Right atrium auricular region (tissue), 2 donors: ENCODE measurements at places on chromosomes 12 and 14. TPM values are rescaled to one million over a fixed set of nuclear protein-coding genes. Genes with fewer than 3 reads are reported as not detected.
A peak's percentile ranks its signal among the peaks of the same experiment; 100 is the strongest.

- DNase-seq: no peak
Measured at GRCh38 chr14:34913619-34914018, 38.5 kb upstream of the BAZ1A start.

- DNase-seq: no peak
Measured at GRCh38 chr14:95577870-95578269, 43.0 kb downstream of the GLRX5 start.

DNA sequence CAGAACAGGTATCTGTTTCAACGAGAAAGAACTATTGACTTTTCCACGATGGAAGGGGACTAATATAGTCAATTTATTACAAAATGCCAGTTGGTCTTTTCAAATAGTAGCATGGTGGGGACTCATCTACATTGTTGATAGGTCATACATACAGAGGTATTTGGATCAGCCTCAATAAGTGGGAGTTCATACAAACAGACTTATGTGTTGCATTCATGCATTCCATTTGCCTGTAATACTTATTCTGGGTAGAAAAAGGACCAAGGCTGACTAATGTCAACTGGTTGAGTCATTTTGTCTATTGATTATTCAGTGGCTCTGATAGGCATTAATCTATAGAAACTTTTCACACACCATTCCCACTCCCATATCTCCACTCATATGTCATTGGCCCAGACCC is 41.5 kb upstream of the GLIPR1 start:
- no peak for DNase-seq

GRCh38 chr14:64213853-64214570 is 80.2 kb downstream of the ESR2 start:
- no peak for DNase-seq

DNA sequence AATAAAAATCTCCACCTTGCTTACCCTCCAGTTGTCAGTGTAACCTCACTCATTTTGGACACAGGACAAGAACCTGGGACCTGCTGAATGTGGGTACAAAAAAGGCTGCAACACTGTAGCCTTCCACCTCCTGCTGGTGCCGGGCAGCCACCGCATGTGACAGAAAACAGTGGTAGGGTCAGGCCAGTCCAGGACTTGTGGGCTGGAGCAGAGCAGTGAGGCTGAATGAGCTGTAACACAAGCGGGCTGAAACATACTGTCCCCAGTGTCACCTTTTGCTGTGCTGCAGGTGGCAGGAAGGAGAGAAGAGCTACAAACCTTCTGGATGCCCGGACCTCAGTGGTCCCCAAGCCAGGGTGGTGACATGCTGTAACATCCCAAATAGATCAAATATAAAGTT is 465.4 kb upstream of the FOXG1 start:
- no peak for DNase-seq

DNA sequence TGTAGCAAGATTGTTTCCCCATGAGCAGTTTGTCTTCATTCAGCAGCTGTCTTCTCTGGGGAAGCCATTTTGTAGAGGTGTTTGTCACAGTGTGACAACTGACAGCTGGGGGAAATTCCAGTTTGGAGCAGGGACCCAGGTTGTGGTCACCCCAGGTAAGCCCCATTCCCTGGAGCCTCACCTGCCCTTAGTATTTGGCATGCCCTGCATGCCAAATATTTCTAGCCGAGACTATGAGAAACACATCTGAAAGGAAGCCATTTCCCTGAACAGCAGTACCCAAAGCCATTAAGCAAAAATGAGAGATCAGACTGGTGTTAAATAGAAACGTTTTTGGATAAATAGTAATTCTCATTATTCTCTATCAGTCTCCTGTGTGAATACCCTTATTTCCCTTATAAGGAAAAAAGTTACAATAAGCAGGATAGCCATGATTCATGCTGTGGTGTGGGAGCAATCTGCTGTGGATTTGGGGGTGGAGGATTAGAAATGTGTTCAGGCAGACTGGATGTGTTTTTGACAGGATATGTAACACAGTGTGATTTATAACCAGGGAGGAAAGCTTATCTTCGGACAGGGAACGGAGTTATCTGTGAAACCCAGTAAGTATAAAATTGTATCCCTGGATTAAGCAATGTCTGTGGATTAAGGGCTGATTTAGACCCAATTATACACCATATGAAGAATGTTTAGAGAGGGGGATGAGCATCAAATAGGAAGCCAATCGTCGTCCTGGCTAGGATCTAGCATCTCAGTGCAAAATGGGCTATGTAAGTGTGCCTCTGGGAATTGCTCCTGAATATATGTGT is 68.9 kb downstream of the DAD1 start:
- no peak for DNase-seq

DNA sequence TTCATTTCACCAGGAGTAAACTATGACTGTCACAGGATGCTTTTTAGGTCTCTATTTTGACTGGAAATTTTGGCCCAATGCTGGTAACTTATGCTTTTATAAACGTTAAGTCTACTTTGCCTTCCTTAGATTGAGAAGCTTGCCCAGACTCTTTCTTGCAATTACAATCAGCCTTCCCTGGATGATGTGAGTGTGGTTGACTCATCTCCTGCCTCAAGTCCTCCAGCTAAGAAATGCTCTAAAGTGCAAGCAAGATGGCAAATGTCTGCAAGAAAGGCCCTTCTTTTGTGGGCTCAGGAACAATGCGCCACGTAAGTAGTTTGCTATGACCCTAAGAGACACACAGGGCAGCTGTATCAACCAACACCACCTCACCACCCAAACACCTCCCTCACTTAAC is 96.9 kb downstream of the SYNE2 start:
- no peak for DNase-seq

DNA sequence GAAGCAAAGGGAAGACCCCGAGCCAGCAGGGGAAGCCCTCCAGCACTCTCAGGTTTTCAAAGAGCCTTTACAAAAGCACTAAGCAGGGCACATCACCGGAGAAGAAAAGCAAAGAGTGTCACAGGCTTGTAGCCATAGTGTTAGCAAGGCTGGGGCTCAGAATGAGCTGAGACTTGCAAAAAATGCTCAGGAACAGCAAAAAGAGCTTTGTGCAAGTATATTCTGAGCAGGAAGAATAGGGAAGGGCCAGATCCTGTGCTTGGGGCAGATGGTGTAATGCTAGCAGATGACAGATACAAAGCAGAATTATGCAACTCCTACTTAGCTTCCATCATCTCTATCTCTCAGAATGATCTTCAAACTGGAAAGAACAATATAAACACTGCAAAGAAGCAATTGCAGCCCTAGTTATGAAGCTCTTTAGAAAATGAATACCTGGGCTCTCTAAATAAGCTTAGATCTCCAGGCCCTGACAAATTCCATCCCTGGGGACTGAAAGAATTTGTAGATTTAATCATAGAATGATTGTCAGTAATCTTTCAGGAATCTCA is 23.7 kb upstream of the PARP11 start:
- no peak for DNase-seq

GRCh38 chr14:72651081-72651480 is 242.8 kb downstream of the DPF3 start:
- DNase-seq: no peak

DNA sequence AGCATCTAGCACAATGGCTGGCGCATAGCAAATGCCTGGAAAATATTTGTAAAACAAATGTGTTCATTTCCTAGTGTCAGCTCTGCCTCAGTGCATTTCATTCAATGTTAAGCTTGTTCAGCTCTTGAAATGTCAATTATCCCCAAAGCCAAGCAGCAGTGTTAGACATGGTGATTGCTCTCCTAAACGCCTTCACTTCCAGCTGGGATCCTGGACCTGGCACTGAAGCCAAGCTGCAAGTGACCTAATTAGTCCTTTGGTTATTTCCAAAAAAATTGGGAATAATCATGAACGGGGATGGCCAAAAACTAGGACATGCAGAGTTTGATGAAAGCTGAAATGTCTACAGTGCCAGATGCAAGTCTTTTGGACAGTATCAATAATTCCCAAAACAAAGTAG is 54.9 kb upstream of the MDGA2 start:
- DNase-seq: no peak

DNA sequence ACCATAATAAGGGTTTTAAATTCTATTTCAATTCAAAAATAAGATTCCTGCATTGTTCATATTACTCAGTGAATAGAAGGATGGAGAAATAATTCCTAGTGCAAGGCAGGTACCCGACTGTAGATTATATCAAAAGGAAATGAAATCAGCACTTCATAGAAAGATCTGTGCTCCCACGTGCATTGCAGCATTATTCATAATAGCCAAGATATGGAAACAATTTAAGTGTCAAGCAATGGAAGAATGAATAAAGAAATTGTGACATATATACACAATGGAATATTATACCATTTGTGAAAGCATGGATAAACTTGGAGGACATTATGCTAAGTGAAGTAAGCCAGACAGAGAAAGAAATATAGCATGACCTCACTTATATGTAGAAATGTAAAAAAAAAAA is 53.8 kb downstream of the SLC6A15 start:
- DNase-seq: no peak

- DNase-seq: no peak
Measured at GRCh38 chr12:104340177-104340576, 36.6 kb downstream of the EID3 start.

GRCh38 chr14:99132821-99133635 is 139.0 kb downstream of the BCL11B start:
- peak; percentile 52 for DNase-seq

DNA sequence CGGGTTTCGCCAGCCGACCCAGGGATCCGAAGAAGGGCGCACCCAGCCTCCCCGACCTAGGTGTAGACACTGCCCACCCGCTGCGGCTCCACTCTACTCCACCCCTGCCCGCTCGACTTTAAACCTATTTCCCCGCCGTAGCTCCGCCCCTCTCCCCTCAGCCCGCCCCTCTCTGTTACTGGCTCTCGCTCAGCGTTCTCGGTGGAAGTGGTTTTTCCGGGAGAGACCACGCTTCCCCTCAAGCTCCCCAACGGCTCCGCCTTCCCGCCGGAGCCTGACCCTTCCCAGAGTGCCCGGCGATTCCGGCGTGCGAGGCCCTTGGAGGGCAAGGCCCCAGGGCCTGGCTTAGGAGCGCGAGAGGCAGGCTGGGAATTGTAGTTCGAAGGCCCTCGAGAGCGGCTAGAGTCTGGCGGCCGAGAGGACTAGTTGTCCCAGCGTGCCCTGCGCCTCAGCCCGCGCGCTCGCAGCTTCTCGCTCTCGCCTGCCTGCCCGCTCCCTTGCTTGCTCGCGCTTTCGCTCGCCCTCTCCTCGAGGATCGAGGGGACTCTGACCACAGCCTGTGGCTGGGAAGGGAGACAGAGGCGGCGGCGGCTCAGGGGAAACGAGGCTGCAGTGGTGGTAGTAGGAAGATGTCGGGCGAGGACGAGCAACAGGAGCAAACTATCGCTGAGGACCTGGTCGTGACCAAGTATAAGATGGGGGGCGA is at the start of gene PA2G4:
Gene PA2G4, plus strand, starts transcription at position 451 of the 706 bp plus-strand sequence. Its CDS starts 179 bp downstream, at position 630.
- peak; percentile 97 for DNase-seq

- no peak for DNase-seq
Measured at GRCh38 chr14:95288672-95289322, 30.9 kb downstream of the CLMN start.

GRCh38 chr14:100155756-100156616 is 3.5 kb downstream of the DEGS2 start:
- no peak for DNase-seq

- DNase-seq: no peak
Measured at GRCh38 chr12:53809005-53809404, 57.2 kb upstream of the CISTR start.

- no peak for DNase-seq
Measured at GRCh38 chr12:109773384-109774011, 59.7 kb downstream of the TRPV4 start.

GRCh38 chr14:45039390-45039789 is 44.5 kb upstream of the PRPF39 start:
- no peak for DNase-seq

- DNase-seq: no peak
Measured at GRCh38 chr12:119069147-119069642, 87.9 kb downstream of the SRRM4 start.

- no peak for DNase-seq
Measured at GRCh38 chr14:65255029-65255545, 152.8 kb upstream of the MAX start.

GRCh38 chr14:27995691-27996090 is 770.9 kb upstream of the FOXG1 start:
- no peak for DNase-seq

GRCh38 chr12:11085419-11085818 is 6.7 kb downstream of the TAS2R43 start:
- DNase-seq: no peak

GRCh38 chr14:50830932-50831725 is at the start of gene NIN:
NIN (minus strand) TSS chr14:50831162; CDS start chr14:50822056, 9,106 bp downstream.
- peak; percentile 60 for DNase-seq

GRCh38 chr12:24681570-24681969 is 267.3 kb downstream of the BCAT1 start:
- DNase-seq: no peak

DNA sequence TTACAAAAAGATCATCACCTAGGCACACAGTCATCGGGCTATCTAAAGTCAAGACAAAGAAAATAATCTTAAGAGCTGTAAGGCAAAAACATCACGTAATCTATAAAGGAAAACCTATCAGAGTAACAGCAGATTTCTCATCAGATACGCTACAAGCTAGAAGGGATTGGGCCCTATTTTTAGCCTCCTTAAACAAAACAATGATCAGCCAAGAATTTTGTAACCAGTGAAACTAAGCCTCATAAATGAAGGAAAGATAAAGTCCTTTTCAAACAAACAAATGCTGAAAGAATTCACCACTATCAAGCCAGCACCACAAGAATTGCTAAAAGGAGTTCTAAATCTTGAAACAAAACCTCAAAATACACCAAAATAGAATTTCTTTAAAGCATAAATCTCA is 191.6 kb upstream of the BMP4 start:
- no peak for DNase-seq

DNA sequence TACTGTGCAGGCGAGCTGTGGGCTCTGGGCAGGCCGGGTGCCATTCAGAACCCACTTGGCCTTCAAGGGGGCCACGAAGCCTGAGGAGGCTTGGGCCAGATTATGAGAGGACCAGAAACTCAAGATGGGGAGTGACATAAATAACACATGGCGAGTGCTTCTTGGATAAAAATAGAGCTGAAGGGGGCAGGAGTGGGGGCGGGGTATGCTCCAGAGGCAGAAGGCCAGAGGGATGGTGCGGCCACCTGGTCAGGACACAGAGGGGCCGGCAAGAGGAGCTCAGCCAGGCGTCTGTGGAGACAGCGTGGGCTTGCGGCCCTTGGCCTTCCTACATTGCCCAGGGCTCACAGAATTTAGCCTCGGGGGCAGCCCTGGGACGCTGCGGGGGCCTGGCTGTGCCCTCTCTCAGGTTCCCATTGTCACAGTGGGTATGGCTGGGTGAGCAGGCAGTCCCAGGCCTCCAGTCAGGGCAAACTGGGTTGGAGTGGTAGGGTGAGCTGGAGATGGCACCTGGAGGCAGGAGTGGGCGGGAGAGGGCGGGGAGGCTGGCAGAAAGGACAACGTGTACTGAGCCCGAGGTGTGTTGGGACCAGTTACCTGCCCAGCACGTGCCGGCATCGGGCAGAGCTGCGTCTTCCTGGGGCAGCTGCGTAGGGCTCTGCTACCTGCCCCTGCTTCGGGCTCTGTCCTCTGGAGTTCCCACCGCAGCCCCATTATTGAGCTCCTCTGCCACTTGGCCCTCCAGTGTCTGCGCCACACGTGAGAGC is 7.4 kb upstream of the SLC25A29 start:
- DNase-seq: no peak

The DHRS2 gene
- total RNA-seq: not detected

The UNC119B gene
- 8.9 TPM for total RNA-seq

The KRT83 gene
- not detected for total RNA-seq

The SLC35F4 gene
- total RNA-seq: not detected

The RD3L gene
- total RNA-seq: 25.2 TPM

The DHH gene
- total RNA-seq: 0.56 TPM

The FAM186B gene
- 0.28 TPM for total RNA-seq

The NAB2 gene
- total RNA-seq: 9.0 TPM

The ASCL4 gene
- not detected for total RNA-seq

The KRAS gene
- total RNA-seq: 9.6 TPM

The SELPLG gene
- 7.7 TPM for total RNA-seq

The DENND5B gene
- total RNA-seq: 37.3 TPM

The CMA1 gene
- not detected for total RNA-seq

The EML5 gene
- 0.11 TPM for total RNA-seq

The YARS2 gene
- 10.7 TPM for total RNA-seq
